NCI-H1694 (cell line): ENCODE measurements at places on chromosomes 11 and 22.

DNA sequence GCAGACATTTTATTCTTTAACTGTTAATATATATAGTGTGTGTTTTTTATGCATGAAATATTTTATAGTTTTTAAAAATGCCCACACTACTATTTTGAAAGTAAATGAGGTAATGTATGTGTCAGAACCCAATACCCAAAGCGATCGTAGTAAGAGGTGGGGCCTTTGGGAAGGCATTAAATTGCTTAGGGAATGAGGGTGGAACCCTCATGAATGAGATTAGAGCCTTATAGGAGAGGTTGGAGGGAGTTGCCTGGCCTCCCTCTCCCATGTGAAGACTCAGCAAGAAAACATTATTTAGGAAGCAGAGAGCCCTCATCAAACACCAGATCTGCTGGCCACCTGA lies 11.1 kb downstream of the KLHL35 start:
- no peak for DNase-seq

DNA sequence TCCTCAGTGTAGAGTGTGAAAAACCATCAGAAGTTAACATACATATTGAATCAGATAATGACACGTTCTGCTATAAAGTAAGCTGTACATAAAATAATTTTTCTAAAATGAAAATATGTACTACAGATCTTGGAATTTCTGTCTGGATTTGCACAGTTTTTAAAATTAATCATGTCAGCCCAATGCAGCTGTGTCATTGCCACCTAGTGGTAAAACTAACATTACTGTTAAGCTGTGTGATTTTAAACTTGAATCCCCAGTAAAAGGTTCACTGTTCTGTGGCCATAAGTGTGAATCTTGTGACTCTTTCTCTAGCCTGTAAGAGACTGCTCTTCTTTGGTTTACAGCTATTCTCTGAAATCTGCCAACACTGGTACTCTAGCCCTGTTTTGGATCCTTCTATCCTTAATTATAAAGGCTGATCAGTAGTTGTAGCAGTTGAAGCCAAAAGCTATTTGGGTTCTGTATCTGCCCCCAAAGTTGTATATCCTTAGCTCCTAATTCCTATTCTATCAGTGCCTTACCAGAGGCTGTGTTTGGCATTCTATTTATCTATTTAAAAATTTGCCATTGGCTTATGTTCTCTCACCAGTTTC lies 4.0 kb downstream of the JRKL start:
- no peak for DNase-seq

- DNase-seq, result no peak
Observed at GRCh38 chr11:7894251-7894650, 36.8 kb downstream of the OR10A6 start.

GRCh38 chr11:130655300-130655699 lies 206.9 kb downstream of the ADAMTS15 start:
- no peak for DNase-seq

- no peak for DNase-seq
Observed at GRCh38 chr11:34679681-34680080, 58.8 kb downstream of the EHF start.

- DNase-seq, result no peak
Observed at GRCh38 chr22:20022231-20022977, 1.5 kb downstream of the TANGO2 start.

DNA sequence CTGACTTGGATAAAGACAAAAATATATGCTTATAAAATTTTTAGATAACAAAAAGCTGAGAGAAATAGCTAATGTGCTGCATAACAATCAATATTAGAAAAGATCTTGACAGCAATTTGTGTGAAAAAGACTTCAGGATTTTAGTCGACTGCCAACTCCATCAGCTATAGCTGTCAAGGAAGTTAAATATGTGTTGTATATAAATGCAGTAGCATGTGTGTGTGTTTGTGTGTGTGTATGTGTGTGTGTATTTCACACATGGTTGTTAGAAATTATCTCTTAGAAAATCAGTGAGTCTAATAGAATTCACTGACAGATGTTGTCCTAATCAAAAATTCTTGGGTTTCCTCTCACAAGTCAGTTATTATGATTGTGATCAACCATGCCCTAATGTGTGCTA lies 171.2 kb downstream of the CASP12 start:
- DNase-seq, result no peak

DNA sequence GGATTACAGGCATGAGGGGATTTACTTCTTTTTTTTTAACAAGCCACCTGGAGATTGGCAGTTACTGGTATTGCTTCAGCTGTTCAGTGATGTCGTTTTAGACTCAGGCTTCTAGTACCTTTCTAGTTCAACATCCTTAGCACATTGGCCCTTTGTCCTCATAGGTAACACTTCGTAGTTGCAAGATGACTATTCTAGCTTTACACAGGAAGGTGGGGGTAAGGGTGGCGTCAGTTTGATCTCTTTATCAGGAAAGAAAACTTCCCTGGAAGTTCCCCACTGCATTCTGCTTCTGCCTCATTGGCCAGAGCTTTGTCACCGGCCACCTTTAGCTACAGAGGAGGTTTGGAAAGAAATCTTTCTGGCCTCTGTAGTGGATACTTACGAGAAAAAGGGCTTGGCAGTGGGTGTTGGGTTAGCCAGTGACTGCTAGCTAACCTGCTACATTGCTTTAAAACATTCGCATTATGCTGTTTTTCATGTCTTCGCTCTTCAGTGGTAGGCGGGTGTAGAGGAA lies 40.7 kb downstream of the SFI1 start:
- no peak for DNase-seq

GRCh38 chr22:37228106-37229011 lies 15.7 kb downstream of the RAC2 start:
- no peak for DNase-seq

DNA sequence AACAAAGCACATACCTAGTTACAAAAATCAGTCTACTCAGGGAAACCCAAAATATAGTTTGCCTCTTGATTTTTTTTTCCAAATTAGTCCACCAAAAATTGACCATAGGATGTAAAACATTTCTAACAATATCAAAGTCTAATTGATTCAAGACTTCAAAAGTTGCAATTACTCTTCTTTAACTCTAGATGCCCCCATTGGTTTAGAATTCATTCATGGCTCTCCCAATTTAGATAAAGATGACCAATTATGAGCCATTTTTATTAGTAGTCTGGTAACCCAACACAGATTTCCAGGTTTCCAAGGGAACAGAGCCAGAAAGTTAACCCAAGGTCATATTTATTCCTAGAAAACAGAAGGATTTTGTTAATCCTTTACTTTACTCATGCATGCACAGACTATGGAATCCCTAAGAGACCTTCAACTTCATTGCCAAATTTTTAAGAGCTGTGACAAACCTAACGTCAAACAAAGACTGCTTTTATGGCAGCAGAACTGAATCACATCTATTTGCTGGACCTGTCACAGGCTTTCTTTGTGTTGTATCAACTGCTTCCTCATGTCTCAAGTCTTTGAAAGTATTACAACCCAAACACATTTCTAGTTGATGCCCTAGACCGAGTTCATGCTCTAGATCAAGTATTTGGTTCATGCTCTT lies 55.3 kb downstream of the C22orf42 start:
- peak; percentile 15 for DNase-seq

DNA sequence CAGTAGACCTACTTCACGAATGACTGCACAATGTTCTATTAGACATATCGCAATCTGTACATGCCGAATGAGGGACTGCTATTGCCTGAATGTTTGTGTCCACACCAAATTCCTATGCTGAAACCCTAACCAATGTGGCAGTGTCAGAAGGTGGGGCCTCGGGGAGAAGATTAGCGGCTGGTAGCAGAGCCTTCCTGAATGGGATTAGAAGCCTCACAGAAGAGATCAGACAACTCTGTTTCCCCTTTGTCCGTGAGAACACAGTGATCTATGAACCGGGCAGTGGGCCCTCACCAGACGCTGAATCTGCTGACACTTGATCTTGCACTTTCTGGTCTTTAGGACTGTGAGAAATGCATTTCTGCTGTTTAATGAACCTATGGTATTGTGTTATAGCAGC lies 33.1 kb downstream of the LRFN4 start:
- no peak for DNase-seq

DNA sequence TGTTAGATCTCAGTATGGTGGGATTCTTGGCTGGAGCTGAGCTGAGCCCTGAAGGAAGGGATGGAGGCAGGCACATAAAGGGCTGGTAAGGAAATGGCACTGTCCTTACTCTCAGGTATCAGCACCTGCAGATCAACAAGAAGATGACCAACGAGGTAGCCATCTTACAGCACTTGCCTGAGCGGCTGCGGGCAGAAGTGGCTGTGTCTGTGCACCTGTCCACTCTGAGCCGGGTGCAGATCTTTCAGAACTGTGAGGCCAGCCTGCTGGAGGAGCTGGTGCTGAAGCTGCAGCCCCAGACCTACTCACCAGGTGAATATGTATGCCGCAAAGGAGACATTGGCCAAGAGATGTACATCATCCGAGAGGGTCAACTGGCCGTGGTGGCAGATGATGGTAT lies 2.4 kb downstream of the CNGA4 start:
- DNase-seq, result no peak

DNA sequence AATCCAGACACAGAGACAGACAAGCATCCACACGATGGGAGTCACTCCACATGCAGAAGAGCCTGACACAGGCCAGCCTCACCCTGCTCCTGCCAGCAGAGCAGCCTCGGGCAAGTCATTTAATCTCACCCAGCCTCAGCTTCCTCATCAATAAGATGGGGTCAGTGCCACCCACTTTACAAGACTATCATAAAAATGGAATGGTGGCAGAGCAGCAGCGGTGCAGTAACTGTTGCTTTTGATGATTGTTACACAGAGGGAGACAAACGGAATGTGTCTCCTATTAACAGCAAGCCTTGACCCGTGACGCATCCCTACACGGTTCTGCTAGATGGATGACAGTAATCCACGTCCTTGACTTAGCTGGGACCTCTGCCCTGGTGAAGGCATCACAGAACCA lies 26.0 kb upstream of the ARFGAP3 start:
- no peak for DNase-seq

GRCh38 chr11:77126861-77127234 lies 1.2 kb upstream of the MYO7A start:
- DNase-seq, result no peak

DNA sequence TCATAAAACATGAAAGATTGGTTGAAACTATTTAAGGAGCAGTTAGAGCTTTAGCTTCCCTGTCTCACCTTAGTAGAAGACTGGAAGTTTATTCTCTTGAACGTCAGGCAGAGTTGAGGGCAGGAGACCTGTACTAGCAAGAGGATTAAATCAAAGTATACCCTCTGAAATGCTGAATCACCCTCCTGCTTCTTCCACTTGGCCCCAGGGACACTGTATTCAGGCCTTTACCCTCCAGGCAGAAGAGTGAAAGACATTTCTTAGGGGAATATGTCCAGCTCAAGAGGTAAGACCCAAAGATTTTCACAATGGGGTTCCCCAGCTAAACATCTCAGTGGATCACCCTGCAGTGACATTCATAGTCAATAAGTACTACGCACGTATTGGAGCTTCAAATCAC lies 11.9 kb downstream of the APOA4 start:
- no peak for DNase-seq

DNA sequence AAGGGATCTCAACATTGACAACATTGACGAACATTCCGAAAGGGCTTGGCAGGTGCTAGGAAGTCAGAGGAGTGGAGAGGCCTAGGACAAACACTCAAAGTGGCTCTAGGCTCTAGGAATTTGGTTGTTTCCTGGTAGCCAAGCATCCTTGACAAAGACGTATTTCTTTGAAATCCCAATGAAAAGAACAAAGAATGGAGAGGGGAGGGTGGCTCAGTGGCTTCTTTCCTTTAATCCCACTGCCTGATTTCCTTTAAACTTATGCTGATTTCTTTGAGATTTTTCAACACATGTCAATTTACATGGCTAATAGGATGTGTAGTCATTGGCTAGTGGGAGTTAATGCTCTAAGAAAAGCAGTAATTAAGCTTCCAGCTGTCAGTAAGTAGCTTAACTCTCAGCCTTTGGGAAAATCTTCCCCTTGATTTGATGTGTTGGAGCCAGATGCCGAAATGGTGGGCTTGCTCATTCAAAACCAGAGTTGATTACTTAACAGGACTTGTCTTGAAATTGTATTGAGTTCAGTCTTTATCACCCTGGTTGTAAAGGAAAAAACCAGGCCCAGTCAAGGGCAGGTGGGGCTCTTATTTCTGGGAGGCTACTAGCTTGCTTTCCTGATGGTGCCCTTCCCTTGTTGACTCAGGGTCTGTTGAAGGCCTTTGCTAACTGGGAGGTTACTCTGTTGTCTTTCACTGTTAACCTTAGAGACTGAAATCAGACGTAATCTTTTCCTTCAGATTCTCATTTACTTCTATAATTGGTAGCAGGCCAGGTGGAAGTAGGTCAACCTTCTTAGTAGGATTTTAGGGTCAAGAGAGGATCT lies 44.6 kb upstream of the SORL1-AS1 start:
- DNase-seq, result no peak

DNA sequence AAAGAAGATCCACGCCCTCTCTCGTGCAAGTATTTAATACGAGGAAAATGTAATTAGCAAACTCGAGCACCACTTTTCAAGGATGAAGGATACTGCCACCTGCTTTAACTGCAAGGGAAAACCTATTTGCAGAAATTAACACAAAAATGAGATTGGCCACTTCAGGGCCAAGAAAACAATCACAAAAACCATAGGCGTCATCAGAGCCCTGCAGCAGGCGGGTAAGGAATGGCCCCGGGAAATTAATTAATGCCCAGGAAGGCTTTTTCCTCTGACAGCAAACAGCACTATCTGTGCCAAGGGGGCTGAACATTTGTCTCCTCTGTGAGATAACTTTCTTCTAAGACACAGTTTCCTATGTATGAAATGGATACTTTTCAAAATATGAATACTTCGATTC lies 255.7 kb downstream of the CTTN start:
- no peak for DNase-seq

GRCh38 chr11:35620795-35621194 lies 2.5 kb downstream of the FJX1 start:
- no peak for DNase-seq

DNA sequence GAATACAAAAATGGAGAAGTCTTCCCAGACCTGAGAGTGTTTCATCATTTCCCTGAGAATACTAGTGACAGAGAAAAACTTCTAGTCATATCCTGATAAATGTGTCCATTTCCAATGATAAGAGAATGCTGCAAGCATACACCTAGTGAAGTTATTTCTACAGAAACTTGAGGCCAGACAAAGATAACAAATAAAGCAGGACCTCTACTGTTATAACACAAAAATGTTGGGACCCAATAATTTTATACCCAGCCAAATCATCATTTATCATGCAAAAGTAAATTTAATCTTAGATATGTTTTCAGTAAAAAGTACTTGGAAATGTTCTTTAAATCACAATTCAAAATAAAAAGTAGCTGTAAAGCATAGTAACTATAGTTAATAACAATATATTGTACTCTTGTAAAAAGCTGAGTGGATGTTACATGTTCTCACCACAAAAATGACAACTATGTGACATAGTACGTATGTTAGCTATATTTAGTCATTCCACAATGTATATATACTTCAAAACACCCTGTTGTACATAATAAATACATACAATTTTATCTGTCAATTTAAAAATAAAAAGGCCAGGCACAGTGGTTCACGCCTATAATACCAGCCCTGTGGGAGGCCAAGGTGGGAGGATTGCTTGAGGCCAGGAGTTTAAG lies 12.6 kb downstream of the RRAS2 start:
- DNase-seq, result no peak

GRCh38 chr11:64165481-64165841 lies 452 bp downstream of the MACROD1 start:
- no peak for DNase-seq

- no peak for DNase-seq
Observed at GRCh38 chr11:105156720-105157119, 17.2 kb upstream of the CARD18 start.
